Karpas-422 (cell line): ENCODE measurements at places on chromosomes 6 and 20.

GRCh38 chr6:142699391-142699790 lies 245.6 kb downstream of the HIVEP2 start:
- no peak for DNase-seq

DNA sequence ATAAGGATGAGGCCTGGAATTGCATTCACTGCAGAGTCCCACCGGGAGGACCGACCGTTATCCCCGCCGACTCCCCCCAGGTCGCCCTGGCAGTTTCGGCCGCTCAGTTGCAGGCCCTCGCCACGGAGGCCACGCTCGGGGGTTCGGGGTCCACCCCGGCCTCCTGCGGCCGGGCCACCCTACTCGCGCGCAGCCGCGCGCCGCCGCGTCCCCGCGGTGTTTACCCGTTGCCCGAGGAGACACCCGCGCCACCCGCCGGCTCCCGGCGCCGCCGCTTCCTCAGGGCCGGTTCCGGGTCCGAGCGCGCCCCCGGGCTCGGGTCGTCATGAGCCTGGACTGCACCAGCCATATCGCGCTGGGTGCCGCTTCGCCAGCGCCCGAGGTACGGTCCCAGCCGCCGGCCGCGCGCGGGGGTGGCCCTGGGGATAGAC lies at the start of gene CCDC170:
TSS of gene CCDC170 (plus strand) at position 214 of the 431 bp plus-strand sequence. CDS start at position 326, 112 bp downstream.
- no peak for DNase-seq

DNA sequence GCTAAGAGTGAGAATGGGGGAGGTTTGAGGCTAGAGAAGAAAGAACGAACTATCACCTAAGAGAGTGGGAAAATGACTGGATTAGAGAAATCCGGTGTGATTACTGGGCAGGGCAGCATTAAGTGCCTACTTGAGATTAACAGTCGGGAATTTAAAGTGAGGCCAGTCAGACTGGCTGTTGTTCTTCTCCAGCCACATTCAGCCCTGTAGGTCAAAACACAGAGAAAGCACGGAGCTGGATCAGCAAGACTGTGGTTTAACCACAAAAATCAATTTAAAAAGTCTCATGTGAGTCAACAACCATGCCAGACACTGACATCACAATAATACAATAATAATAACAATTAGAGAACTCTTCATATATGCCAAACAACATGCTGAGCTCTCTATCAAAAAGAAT lies 301.9 kb upstream of the SGK1 start:
- DNase-seq, result no peak

- no peak for DNase-seq
Measured at GRCh38 chr20:40462566-40462965, 226.5 kb downstream of the MAFB start.

GRCh38 chr6:84220809-84221409 lies 6.5 kb downstream of the CEP162 start:
- peak; percentile 75 for DNase-seq

GRCh38 chr6:37624606-37625574 lies 72.8 kb downstream of the MDGA1 start:
- DNase-seq, result no peak

GRCh38 chr20:20971810-20972209 lies 134.3 kb downstream of the LINC00237 start:
- no peak for DNase-seq

GRCh38 chr20:24891546-24892393 lies 57.3 kb upstream of the CST7 start:
- no peak for DNase-seq

DNA sequence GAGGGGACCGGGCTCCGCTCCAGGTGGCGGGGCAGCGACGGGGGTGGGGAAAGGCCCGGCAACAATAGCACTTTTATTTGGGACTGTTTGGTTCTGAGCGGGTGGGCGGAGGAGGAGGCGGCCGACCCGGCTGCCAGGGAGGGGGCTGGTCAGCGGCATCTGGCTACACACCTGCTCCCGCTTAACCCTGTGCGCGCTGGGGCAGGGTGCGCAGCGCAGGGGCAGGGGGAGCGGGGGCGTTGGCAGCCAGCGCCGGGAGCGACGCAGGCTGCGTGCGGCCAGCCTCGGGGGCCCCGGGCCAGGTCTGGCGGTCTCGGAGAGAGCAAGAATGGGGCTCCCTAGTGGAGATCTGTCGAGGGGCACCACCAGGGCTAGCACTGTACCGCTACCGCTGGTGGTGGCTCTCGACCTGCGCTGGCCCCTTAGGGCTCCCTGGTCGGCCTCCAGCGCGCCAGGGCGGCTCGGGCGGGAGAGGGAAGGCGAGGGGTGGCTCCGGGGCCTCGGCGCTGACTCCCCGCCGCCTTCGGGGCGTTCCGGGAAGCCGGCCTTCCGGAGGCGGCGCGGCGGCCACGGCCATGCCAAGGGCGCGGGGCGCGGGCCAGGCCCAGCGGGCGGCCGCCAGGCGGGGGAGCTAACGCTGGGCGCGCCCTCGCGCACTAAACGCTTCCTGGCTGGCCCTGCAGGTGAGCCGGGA lies 92.4 kb downstream of the NCR2 start:
- DNase-seq, result no peak

GRCh38 chr6:101597693-101598092 lies 204.2 kb downstream of the GRIK2 start:
- DNase-seq, result no peak

DNA sequence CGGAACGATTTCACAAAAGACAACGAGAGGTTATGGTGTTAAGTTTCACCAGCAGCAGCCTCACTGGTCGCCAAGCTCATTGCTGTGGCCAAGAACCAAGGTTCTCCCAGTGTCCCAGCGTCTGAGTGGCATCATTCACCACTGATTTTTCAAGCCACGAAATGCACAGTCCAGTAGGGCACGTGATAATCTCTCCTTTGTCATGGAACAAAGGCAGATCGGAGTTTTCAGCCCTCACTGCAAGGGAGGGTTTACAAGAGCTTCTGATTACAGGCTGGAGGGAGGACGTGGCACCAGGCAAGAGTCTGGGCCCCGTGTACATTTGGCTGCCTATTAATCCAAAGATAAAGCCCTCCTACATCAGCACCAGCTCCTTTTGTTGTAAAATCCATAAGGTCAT lies 2.0 kb downstream of the CD24 start:
- DNase-seq, result peak; percentile 61

DNA sequence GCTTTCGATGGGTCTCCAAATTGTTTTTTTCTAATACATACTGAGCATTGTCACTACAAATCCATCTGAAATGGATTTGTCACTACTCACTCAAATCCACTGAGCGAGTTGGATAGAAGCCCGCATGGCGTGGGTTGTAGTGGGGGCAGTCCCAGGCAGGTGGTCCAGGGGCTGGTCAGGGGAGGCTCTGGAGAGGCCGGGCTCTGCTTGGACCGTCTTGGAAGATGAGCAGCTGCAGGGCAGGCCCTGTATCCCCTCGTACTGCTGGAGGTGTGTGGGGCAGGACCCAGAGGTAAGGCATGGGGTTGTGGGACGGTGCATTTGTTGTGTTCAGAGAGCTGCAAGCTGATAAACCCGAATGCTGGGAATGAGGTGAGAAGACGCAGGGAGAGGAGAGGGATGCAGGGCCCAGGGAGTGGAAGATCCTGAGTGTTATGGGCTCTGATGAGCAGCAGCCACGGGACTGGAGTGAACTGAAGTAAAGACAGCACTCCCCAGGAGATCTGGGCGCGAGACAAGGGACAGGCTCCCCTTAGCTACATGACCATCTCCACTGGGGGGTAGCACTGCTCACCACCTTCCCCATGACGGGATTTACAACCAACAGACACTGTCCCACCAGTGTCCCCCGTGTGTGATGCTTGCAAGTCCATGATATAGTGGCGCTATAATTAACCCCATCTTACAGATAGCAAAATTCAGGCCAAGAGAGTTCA lies 45.9 kb downstream of the PSMG4 start:
- DNase-seq, result no peak

GRCh38 chr6:21846541-21847451 lies 253.2 kb downstream of the SOX4 start:
- no peak for DNase-seq

- DNase-seq, result peak; percentile 92
Measured at GRCh38 chr20:57680131-57680716, 29.6 kb downstream of the PMEPA1 start.

GRCh38 chr6:166515072-166515810 lies 71.2 kb downstream of the RAMACL start:
- peak; percentile 86 for DNase-seq

DNA sequence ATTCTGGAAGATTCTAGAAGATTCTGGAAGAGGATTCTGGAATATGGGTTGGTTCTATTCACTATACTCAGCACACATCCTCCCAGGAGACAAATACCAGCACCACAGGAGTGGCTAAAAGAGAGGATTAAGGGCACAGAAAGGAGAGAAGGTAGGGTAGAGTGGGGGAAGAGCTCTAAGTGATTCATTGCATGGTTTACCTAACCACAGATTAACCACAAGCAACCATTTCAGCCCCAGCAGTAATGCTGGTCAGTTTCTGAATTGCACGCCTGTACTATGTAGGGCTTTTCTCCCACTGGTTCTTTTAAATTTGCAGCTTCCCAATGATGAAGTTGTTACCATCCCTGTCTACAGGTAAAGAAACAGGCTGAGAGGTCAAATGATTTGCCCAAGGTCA lies 192.7 kb upstream of the PMEPA1 start:
- DNase-seq, result no peak

GRCh38 chr6:69162811-69163210 lies 527.7 kb downstream of the ADGRB3 start:
- no peak for DNase-seq

DNA sequence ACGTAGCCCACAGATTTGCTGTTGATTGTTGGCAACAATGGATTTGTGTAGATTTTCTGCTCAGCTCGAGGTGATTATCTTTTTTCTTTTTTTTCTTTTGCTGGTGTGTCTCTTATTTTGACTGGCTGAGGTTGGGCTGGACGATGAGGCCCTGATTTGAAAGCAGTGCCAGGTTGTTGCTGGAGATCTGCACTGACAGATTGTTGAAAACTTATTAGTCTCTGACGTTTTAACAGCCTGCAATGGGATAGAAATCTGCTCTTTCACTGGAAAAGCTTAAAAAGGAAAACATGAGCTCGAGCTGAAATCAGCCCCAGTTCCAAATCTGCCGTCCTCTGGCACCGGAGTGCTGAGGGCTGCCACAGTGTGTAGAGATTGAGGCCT lies 87.7 kb downstream of the PDE7B start:
- DNase-seq, result no peak
